NCI-H1417 treated with DMSO at 0.1 percent for 48 hours (cell line): ENCODE measurements at places on chromosomes 7 and 10.
A peak's percentile ranks its signal among the peaks of the same experiment; 100 is the strongest.

- no peak for DNase-seq
These were observed 135.2 kb downstream of the INHBA start for GRCh38 chr7:41567731-41568114.

DNA sequence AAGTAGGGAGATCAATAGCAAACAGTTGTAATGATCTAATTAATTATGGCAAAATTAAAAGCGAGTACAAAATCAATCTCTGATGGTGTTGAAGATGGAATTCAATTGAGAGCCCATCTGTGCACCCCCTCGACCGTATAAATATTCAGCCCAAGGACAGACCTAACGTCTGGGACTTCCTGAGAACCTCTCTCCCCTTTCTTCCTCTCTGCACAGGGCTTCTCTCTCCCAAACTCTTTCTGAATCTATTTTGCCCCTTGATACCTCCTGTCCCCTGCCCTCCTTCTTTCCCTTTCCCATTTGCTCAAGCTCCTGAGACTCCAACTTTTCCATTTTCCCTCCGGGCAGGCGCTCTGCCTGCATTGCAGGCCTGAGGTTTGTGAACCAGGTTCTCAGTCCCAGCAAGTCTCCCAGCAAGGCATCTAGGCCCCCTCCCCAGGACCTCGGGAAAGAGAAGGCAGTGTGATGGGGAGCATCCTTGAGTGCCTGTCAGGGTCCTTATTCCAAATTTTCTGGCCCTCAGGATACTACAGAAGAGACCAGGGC, 8.5 kb upstream of the PAX2 start:
- no peak for DNase-seq

- no peak for DNase-seq
These were observed 43.4 kb upstream of the OPTN start for GRCh38 chr10:13056456-13057077.

- DNase-seq, result peak; percentile 54
These were observed 77.3 kb downstream of the LRRN3 start for GRCh38 chr7:111168182-111168581.
